NCI-H1436 treated with DMSO at 0.1 percent for 48 hours (cell line): ENCODE measurements at places on chromosomes 3 and 15.

DNA sequence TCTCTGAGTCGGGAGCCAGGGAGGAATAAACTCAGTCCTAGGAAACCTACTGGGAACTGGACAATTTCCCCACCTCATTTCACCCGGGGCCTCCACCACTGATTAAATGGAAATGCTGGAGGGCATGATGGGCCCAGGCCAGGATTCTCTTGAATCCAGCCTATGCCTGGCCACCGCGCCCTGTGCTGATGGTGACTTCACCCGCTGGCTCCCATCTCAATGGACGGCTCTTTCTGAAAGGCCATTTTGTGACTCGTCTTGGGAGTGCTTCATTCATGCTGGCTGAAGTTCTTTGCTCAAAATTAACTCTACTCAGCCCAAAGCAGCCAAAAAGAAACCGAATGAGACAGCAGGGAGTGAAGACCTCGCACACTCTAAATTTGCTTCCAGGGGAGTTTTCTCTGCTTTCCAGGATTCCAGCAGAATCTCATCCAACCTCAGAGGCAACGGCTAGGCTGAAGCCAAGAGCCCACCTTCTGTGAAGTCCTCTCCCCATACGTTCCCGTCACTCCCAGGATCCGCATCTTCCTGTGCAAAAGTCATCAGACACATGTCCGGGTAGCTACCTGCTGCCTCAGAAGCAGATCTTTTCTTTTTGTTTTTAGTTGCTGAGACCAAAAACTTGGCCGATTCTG, 266.0 kb upstream of the ICE2 start:
- no peak for DNase-seq

DNA sequence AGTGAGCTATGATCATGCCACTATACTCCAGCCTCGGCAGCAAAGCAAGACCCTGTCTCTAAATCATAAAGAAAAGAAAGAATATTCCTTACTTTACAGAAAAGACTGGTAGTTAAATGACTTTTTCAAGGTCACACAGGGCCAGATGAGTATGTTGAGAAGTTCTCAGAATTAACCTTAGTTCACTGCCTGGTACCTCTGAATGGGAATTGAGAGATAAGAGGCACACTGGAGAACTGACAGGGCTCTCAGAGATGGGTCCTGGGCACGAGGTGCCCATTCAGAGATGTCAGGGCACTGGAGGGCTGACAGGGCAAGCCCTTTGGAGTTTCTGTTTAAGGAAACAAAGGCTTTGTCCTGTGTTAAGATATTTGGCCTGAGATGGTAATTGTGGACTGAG, 157.7 kb downstream of the PDE8A start:
- no peak for DNase-seq

DNA sequence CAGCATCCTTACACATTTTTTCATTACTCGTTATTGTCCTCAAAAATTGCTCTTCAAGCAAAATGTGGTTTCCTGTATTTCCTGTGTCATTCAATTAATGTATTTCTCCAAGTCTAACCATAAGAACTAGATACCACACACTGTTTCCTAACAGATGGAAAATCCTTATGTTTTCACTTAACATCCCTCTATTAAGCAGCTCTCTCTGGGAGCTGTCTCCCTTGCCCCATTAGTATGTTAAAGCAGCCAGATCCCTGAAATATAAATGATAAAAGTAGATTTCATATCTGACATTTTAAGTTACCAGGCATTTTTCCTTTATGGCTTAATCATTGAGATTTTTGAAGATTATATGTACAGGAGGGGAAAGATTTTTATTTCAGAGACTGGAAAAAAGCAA, 15.9 kb downstream of the PFN2 start:
- no peak for DNase-seq

GRCh38 chr3:138282836-138283235, 46.8 kb downstream of the NME9 start:
- no peak for DNase-seq

DNA sequence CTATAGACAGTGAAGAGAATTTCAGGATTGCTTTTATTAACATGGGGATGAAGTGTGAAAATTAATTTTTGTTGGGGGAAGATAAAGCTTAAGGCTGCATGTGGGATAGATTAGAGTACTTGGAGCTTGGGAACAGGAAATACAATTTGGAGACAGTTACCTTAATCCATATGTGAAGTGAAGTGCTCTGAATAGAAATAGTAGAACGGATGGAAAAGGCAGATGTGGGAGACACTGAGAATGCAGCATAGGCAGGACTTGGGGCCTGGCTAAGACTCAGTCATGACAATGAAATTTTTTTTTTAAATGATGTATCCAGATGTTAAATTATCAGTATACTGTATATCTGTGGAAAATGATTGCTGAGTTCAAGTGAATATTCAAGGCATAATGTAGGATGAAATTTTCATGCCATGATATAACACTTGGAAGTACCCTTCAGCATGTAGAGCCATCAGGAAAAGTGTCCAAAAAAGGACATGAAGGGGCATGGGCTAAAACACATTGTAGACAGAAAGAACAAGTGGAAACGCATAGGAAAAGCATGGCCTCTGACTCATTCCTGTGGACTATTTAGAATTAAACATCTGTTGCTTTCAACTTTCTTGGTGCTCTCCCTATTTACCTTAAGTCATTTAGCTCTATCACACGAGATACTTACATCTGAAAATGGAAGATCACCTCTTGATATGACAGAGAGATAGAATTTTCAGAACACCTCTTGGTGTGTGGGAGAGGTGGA, 134.8 kb downstream of the RBMS3 start:
- DNase-seq, result no peak

DNA sequence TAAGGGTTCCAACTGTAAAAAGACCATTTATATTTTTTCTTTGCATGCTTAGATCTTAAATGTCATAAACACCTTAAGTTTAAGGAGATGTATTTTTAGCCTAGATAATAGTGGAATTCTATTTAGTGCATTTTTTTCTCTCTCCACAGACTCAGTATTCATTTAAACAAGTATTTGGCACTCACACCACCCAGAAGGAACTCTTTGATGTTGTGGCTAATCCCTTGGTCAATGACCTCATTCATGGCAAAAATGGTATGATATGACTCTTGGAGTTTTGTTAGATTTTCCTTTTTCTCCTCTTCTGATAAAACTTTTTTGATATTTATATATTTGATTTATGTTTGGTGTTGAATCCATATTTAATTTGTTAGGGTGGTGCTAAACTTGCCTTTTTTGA, 7.3 kb downstream of the KIF23 start:
- no peak for DNase-seq

- no peak for DNase-seq
These were observed 20.1 kb downstream of the ZDHHC3 start for GRCh38 chr3:44955917-44956316.

DNA sequence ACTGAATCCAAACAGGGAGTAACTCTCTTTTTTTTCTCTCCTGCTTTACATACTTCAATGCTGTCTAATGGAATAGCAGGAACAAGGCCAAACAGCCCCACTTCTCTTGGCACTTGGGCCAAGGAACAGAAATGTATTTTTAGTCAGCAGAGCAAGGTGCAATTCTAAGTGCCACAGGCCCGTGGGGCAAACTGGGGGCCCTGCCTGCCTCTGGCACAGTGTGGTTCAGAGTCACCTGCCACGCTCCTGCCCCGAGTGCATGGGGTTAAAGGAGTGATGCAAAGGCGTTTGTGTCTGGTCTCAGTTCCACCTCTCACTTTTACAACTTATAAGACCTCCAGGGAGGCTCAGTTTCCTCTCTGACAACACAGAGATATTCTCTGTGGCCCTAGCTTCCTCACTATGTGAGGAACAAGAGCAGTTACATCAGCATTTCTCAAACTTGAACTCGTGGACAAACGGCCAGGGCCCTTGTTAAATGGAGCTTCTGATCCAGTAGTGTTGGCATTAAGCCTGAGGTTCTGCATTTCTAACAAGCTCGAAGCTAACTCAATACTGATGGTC, 51.3 kb downstream of the LRIG1 start:
- DNase-seq, result no peak

DNA sequence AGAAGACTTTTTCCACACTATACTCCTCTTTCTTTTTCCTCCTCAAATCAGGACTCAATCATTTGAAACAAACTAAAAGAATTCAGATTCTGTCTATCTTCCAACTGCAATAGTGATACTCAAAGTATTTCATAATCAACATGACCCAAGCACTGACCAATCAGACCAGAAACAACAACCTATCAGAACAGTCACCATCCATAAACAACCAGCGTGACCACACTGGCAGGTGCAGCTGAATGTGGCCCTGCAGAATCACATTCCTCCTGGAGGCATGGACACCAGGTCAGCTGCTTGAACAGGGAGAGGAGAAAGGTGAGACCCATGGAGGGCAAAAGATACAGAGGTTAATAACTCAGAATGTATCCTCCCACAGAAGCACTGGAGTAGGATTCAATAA, 13.3 kb downstream of the HRG start:
- no peak for DNase-seq

- DNase-seq, result no peak
These were observed 35.4 kb downstream of the MAPK6 start for GRCh38 chr15:52054381-52054780.

DNA sequence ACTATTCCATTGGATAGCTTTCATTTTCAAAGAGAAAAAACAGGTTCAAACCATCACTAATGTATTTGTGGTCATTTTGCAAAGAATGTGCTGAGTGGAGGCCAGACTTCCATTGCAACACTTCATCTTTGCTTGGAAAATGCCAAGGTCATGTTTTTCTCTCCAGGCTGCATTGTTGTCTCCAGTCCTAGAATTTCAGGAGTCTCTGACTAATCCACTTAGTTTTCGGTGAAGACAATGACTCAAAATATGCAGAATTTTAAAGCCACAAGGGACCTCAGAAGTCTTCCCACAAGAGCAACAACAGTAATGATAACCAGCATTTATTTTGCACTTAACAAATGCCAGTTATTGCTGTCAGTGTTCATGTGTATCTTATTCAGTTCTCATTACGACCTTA, 277.0 kb downstream of the RYR3 start:
- DNase-seq, result no peak

- DNase-seq, result no peak
These were observed 24.2 kb downstream of the PPM1L start for GRCh38 chr3:160780245-160780644.

DNA sequence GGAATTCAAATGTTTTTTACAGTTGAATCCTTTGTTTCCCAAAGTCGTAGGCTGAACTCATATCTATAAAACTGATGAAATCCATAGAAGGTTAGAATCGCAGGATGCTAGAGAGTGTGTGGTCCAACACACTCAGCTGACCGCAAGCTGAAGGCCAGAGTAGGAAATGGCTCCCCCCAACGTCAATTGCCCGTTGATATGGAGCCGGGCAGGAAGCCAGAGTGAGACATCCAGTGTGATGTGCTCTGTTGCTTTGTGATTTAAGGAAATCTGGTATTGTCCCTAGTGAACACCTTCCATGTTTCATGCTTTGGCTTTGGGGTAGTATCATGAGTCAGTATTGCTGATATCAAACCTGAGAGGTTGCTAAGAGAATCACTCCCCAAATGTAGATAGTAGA, 5.8 kb upstream of the MEX3B start:
- no peak for DNase-seq

DNA sequence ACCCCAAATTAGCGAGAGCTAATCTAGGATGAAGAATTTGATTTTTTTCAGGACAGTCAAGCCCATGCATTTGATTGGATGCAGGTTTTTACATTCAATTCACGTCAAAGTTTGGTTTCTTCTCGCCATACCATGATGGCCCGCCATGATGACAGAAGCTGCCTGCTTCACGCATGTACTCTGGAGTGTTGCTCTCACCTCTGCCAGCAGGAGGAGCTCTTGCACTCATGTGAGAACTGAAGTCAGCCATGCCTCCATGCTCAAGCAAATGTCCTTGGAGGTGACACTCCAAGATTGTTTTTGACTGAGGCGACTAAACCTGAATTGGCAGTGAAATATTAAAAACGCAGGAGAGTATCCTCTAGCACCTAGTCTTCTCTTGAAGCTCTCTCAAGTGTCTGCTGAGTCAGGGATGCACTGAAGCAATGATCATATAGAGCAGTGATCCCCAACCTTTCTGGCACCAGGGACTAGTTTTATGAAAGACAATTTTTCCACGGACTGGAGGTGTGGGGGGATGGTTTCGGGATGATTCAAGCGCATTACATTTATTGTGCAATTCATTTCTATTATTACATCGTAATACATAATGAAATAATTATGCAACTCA, 120.9 kb downstream of the SAMMSON start:
- DNase-seq, result no peak

DNA sequence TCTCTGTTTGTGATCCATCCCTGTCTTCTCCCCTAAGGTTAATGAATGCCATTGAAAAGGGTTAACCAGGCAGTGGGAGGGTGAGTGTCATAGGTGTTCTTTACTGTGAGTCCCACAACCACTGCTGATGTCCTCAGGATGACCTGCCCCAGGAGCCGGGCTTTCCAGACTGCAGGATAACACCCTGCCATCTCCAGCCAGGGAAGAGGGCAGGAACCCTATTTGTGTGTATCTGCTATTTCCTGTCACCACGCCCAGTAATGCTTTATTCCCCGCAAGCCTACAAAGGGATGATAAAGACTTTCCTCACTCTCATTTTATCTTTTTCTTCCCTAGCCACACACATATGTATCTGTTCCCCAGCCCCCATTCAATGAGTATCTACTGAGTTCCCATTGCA, 15.6 kb upstream of the CTXND1 start:
- DNase-seq, result no peak

DNA sequence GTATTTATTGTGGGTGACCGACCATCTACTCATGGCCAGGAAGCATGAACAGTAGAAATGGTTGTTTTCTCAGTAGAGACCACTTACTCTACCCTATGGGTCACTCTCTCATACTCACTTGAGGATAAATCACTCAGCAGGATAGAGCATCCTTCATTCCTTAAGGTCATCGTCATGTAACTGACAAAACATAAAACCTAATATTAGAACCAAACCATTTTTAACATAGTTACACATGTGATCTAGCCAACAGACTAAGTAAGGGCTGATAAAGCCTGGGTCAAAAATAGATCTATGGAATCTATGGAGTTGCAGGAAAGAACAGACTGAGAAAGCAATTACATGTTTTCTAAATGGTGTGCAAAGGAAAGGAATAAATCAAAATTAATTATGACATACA, 769.1 kb downstream of the NTRK3 start:
- no peak for DNase-seq

DNA sequence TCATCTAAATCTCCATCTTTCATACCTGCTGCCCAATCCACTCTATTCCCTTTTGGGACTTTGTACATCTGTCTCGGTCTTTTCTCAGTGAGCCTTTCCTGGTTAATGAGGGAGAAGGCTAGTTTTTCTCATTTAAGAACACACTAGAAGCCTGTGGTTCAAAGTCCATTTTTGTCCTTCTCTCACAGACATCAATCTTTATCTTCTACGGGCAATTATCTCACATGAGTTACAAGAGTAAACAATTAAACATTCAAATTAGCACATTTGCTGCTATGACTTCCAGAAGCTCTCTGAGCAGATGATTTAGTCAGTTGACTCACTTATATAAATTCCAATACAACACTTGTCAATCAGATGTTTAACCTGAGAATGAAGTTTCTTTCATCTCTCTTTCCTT, 49.3 kb upstream of the KBTBD8 start:
- no peak for DNase-seq

GRCh38 chr3:148379763-148380382, 317.8 kb upstream of the AGTR1 start:
- DNase-seq, result no peak
